ENCODE measurements at places on chromosomes 7 and 10.

- no peak for DNase-seq
These were observed 353.6 kb downstream of the CRPPA start for GRCh38 chr7:16067711-16068110.

- DNase-seq = no peak
These were observed 25.2 kb downstream of the CDK1 start for GRCh38 chr10:60803433-60803832.

GRCh38 chr7:137984181-137985041 is 17.5 kb downstream of the CREB3L2 start:
- no peak for DNase-seq

- DNase-seq = no peak
These were observed 54.8 kb downstream of the SND1 start for GRCh38 chr7:127706766-127707165.

- DNase-seq = no peak
These were observed 14.0 kb upstream of the ARPC1A start for GRCh38 chr7:99311702-99312101.

- DNase-seq = no peak
These were observed 91.6 kb downstream of the PPP1R9A start for GRCh38 chr7:94999069-94999351.

Measured in CD4-positive, alpha-beta T cell treated with Interleukin-21 for 1 hour (primary cell).